ENCODE measurements at places on chromosomes 2 and 18.

- DNase-seq: no peak
Measured at GRCh38 chr2:198213253-198213652, 408.9 kb downstream of the PLCL1 start.

DNA sequence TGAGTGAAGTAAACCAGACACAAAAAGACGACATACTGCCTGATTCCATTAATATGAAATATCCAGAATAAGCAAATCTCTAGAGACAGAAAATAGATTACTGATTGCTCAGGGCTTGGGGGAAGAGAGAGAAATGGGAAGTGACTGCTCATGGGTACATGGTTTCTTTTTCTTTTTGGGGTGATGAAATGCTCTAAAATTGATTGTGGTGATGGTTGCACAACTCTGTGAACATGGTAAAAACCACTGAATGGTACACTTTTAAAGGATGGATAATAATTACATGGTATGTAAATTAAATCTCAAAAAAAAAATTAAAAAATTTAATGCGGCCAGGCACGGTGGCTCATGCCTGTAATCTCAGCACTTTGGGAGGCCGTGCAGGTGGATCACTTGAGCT lies 39.3 kb downstream of the RPL31 start:
- DNase-seq: no peak

GRCh38 chr18:3060667-3061580 lies 48.0 kb upstream of the LPIN2 start:
- DNase-seq: no peak

GRCh38 chr2:118464046-118464445 lies 375.8 kb downstream of the INSIG2 start:
- no peak for DNase-seq

DNA sequence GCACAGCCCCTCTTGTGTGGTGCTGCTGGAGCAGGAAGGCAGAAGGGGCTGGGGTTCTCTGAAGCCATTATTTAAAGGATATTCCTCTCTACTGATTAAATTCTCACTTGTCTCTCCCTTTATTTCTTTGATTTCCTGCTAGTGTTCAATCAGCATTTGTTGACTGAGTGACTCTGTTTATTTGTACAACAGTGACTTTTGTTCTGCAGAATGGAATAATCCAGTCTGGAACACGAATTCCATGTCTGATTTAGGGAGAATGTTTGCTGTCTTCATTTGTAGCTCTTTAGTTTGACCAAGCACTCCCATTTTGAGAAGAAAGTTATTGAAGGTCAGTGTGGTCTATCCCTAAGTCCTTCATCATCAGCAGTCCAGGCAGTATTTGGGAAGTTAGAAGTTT lies 141.2 kb downstream of the SETBP1 start:
- DNase-seq: no peak

GRCh38 chr2:37748541-37748940 lies 77.1 kb upstream of the CDC42EP3 start:
- DNase-seq: no peak

- no peak for DNase-seq
Measured at GRCh38 chr2:112004253-112004645, 50.8 kb upstream of the TMEM87B start.

DNA sequence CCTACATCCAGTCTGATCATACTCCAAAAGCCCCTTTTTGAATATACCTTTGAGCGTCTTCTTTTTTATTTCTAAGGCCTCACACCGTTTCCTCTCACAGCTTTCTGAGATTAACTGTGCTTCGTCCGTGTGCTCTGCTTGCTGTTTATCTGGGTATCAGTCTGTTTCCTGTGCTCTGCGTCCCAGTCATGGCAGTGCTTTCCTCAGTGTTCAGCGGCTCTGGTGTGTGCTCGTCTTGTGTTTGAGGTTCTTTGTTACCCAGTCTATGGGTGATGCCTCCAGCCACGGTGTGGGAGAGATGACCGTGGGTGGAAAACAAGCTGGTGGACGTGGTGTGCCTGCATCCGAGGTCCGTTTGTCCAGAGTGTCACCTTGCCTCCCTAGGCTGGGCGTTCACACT lies 33.6 kb upstream of the BIN1 start:
- DNase-seq: no peak

GRCh38 chr2:99545066-99545465 lies 55.2 kb upstream of the REV1 start:
- DNase-seq: no peak

GRCh38 chr2:153917570-153917969 lies 45.8 kb downstream of the GALNT13 start:
- no peak for DNase-seq

GRCh38 chr2:197862246-197862955 lies 58.0 kb downstream of the PLCL1 start:
- no peak for DNase-seq

- no peak for DNase-seq
Measured at GRCh38 chr2:69769272-69769671, 27.3 kb downstream of the ANXA4 start.

DNA sequence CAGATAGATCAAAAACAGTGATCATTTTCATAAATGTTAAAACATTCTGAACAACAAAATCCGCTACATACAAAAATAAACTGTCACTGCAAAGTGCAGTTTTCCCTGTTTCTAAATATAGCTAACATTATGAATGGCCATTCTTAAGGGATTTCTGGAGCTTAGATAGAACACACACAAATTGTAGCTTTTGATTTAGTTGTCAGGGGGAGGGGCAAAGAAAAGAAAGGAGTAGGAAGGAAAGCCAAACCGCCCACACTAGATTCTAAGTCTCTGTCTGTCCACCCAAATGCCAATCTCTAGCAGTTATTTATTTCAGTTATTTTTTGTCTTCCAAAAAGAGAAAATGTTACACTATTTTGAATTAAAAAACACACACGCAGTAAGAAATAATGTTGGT lies 182.4 kb downstream of the CDH2 start:
- no peak for DNase-seq

Measured in 8988T (cell line).